PC-3 (cell line): ENCODE measurements at places on chromosomes 7 and 10. TPM values are rescaled to one million over a fixed set of nuclear protein-coding genes. Genes with fewer than 3 reads are reported as not detected.

The SEMA3A gene
- 13.7 and 16.9 TPM in 2 replicates for total RNA-seq

The RET gene
- not detected in 2 replicates for total RNA-seq

The RPP30 gene
- 44.3 and 57.8 TPM in 2 replicates for total RNA-seq

The C10orf143 gene
- total RNA-seq = 0.29 TPM in 1 of 2 replicates, not detected in the other

The FEZF1 gene
- not detected in 2 replicates for total RNA-seq

The STOX1 gene
- total RNA-seq = 1.4 and 3.2 TPM in 2 replicates

The PRKAR2B gene
- 0.29 and 1.5 TPM in 2 replicates for total RNA-seq
